ENCODE measurements at places on chromosomes 7 and 10.

GRCh38 chr10:43199684-43200537, 61.7 kb downstream of the CSGALNACT2 start:
- no peak for DNase-seq

- no peak for DNase-seq
These were observed 65.3 kb upstream of the NPTX2 start for GRCh38 chr7:98551611-98552273.

GRCh38 chr10:120800528-120801323, 50.4 kb upstream of the WDR11 start:
- no peak for DNase-seq

GRCh38 chr7:36076074-36076473, 77.0 kb upstream of the EEPD1 start:
- DNase-seq, result no peak

DNA sequence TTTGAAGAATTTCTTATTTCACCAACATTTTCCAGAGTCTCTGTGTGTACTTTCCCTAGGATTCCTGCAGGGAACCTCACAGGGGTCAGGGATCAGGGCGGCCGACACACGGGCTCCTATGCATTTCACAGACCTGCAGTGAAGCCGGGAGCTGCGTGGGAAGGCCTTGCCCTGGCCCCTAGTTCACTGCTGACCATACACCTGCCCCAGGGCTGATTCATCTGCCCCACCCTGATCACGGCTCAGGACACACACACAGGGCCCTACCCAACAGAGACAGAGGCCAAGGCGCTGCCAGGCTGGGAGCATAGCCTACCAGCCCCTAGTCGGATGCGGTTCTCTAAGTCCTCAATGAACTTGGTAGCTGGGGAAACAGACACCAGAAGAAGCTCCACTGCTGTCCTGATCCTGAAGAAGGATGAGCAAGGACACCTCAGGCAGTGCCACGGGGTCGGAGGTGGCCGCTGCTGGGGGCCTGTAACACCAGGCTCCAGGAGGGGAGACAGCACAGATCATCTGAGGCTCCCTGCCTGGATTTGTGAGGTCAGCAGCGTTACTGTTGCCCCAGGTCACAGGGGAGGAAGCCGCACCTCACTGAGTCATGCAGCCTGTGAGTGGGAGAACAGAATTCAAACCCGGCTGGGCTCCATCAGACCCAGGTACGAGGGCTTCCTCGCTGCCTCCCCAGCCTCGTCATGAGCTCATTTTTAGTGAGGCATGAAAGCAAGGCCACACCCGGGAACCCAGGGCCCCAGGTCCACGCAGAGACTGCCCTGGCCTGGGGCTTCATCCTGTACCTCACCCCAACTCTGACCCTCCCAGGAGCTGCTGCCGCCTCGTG, 278.8 kb upstream of the PPP2R2D start:
- no peak for DNase-seq

GRCh38 chr7:114414156-114415063, at the start of gene FOXP2:
Gene FOXP2, plus strand, starts transcription at chr7:114414815. Its CDS starts 11,697 bp downstream, at chr7:114426512.
- DNase-seq, result no peak

- no peak for DNase-seq
These were observed 3.3 kb downstream of the SUN3 start for GRCh38 chr7:48025624-48026023.

GRCh38 chr7:4195660-4196059, 486.4 kb upstream of the FOXK1 start:
- no peak for DNase-seq

GRCh38 chr10:112213836-112214235, 30.3 kb upstream of the GPAM start:
- no peak for DNase-seq

DNA sequence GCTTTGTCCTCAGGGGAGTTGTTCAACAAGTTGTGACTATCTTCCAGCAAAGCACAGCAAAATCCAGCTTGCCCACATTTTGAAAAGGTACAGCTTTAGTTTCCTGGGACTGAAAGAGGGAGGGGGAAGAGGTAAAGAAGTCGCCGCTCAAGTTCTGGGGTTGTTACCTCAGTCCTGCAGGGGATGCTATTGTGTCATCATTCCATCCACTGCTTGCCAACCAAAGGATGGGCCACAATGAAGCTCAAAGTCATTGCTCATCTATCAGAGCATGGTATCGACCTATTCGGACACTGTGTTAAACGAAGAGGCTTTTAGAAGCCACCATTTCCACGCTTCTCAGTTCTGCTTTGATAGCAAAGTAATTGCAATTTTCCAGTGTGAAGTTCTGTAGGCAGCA, 34.3 kb downstream of the NPY start:
- no peak for DNase-seq

DNA sequence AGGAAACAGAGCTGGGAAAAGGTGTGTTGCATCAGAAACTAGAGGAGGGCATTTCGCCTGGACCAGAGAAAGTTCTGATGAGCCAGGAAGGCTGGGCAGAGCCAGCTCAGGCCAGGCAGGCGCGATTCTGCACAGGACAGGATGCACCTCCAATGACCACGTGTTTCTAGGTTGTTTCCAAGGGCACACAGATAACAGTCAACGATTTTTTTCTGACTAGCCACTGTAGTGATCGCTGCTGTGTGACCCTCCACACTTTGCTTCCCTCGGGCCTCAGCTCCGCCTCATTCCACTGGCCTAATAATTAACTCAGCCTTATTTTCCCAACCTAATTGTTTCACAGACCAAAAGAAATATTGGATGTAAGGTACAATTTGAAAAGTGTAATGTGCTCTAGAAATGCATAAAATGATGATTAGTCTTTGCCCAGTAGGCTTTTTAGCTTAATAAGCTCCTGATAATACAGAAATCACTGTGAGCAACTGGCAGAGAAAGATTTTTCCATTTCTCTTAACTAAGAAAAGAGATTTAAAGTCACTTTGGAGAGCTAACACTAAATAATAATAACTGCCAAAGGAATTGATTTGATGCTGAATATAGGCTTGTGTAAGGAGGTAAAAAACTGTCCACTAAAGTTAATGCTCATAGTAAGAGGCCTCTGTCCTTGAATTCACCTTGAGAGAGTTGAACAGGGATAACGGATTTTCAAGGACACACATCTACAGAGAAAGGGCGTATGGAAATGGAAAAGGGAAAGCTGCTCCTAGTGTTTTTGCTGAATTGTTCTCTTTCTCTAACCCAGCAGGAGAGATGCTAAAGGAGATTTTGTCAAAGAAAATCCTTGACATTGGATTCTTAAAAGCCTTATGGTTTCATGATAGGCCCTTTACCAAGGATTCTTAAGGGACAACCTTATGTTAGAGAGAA, 291.0 kb upstream of the C7orf33 start:
- no peak for DNase-seq

GRCh38 chr7:141698247-141699015, 3.5 kb downstream of the DENND11 start:
- DNase-seq, result no peak

- no peak for DNase-seq
These were observed 18.5 kb upstream of the PRRT4 start for GRCh38 chr7:128379900-128380479.

- peak; percentile 63 for DNase-seq
These were observed at the start of gene SMURF1 for GRCh38 chr7:99143853-99144672. Gene SMURF1, minus strand, starts transcription at chr7:99144108. Its CDS starts 328 bp downstream, at chr7:99143780.

Data from stimulated activated CD8-positive, alpha-beta memory T cell treated with anti-CD3 and anti-CD28 coated beads, Interleukin-12 subunit alpha, Interleukin-12 subunit beta, amount 100 ng/mL, for 4 hours (primary cell).